ENCODE measurements at places on chromosomes 16 and 17.

GRCh38 chr17:72307836-72308235 is 187.0 kb downstream of the SOX9 start:
- no peak for DNase-seq

GRCh38 chr16:9040800-9041412 is 50.5 kb upstream of the HAPSTR1 start:
- no peak for DNase-seq

- no peak for DNase-seq
Measured at GRCh38 chr17:63823659-63824331, 3.4 kb upstream of the PSMC5 start.

- peak; percentile 94 for DNase-seq
Measured at GRCh38 chr16:84526794-84527531, 22.5 kb upstream of the MEAK7 start.

GRCh38 chr16:16144416-16144815 is 78.9 kb downstream of the ABCC6 start:
- no peak for DNase-seq

DNA sequence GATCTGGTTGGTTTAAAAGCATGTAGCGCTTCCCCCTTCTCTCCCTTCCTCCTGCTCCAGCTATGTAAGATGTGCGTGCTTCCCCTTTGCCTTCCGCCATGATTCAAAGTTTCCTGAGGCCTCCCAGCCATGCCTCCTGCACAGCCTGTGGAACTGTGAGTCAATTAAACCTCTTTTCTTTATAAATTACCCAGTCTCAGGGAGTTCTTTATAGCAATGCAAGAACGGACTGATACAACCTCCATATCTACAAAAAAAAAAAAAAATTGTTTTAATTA is 16.6 kb upstream of the PDXDC1 start:
- DNase-seq = no peak

DNA sequence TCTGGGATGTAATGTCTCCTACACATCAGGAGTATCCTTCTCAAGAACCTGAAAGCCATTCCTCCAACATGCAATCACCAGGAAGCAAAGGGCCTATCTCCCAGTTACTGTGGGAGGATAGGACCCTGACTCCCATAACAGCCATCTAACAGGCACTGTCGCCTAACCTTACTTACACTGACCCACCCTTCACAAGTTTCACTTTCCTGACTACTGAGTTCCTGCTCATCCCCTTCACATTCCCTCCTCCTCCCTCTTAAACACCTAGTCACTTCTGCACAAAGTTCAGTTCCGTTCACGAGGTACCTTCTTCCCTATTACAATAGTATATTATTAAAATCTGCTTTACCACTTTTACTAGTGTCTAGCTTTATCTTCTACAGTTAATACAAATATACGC is 1.3 kb downstream of the C17orf67 start:
- no peak for DNase-seq

DNA sequence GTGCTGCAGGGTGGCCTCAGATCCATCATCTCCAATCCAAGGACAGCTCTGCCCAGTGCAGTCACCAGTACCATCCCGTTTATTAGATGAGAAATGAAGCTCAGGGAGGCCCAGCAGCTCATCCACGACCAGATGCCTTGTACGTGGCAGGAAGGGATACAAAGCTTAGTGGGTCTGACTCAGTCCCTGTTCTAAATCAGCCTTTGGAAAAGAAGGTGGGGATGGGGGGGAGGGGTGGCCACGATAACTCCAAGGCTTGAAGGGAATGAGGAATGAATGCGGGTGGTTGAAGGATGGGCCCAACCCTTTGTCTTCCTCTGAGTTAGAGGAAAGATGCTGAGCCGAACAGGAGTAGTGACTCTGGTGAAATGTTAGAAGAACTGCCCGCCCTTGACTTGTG is 25.8 kb downstream of the LLGL2 start:
- DNase-seq = no peak

DNA sequence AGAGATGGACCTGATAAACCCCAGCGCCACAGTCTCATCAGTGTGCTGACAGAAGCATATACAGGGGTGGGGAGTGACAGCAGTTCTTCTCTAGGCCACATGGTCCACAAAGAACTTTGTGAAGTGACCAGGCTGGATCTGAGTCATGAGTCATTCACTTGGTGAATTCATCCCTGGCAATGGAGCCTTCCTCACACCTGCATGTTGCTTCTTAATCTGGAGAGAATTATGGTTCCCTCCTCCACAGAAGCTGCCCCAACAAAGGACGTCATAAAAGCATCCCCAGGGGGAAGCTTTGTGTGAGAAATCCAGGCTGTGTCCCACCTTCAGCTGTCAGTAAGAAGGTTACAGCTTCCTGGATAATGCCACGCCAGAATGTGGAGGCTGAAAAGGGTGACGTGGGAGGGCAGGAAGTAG is 215.6 kb upstream of the MAF start:
- no peak for DNase-seq

GRCh38 chr17:29086628-29087332 is 43.8 kb downstream of the PIPOX start:
- no peak for DNase-seq

DNA sequence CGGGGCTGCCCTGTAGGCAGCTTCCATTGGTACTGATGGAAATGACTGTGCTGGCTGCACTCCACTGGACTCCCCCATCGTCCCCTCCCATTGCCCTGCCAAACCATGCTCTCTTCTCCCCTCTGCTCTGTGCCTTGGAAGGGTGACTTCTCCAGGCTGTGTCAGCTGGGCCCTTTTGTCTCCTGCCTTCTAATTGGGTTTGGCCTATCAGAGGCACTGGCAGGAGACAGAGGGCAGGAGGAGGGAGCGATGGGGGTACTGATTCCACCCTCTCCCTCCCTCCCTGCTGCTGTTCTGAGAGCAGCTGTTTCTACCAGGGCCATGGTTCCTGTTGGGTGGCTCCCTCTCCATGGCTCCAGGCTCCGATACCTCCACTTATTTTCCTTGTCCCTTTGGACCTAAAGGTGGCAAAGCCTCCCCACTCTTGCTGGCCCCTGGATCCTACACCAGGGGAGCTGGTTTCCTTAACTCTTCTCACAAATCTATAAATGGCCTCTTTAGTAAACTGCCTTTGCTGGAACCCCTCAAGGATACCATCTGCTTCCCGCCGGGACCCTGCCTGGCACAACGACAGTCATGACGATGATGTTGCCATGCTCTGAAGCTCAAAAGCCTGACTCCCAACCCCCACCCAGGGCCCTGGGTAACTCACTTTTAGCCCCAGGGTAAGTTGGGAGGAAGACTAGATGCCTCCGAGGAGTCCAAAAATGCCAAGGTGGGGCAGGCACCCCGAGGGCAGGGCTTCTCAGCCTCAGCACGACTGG is 123.8 kb upstream of the RPL38 start:
- peak; percentile 88 for DNase-seq

- DNase-seq = peak; percentile 75
Measured at GRCh38 chr17:66953630-66954020, 10.9 kb upstream of the CACNG4 start.

DNA sequence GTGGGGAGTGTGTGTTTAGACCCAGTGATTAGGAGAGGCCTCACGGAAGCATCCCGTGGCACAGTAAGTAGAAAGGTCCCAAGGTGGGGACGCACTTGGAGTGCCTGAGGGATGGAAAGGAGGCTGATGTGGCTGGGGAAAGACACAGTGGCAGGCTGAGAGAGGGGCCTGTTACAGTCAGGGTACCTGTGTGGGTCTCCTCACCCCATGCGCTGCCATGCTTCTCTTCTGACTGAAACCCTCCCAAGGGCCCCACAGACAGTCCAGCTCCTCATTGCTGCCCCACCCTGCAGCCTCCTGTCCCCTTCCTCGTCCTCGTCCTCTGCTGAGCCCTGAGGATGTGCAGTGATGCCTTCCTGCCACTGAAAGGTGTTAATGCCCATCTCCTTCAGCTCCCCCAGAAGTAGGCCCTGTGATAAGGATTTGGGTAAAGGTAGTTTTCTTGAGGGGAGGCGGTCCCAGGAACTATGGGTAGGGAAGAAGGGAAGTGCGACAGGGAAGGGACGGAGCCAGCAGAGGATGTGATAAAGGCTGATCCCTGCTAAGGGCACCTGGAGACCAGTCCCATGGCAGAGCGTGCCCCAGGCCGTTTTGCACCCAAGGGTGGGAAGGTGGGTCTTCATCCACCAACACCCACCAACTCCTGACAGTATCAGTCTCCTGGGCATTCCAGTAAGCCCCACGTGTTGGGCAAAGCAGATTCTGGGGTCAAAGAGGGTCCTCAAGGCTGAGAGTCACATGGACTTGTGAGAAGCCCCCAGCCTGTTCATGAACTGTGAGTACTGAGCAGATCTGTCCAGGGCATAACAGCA is 237.2 kb downstream of the GSG1L start:
- no peak for DNase-seq

DNA sequence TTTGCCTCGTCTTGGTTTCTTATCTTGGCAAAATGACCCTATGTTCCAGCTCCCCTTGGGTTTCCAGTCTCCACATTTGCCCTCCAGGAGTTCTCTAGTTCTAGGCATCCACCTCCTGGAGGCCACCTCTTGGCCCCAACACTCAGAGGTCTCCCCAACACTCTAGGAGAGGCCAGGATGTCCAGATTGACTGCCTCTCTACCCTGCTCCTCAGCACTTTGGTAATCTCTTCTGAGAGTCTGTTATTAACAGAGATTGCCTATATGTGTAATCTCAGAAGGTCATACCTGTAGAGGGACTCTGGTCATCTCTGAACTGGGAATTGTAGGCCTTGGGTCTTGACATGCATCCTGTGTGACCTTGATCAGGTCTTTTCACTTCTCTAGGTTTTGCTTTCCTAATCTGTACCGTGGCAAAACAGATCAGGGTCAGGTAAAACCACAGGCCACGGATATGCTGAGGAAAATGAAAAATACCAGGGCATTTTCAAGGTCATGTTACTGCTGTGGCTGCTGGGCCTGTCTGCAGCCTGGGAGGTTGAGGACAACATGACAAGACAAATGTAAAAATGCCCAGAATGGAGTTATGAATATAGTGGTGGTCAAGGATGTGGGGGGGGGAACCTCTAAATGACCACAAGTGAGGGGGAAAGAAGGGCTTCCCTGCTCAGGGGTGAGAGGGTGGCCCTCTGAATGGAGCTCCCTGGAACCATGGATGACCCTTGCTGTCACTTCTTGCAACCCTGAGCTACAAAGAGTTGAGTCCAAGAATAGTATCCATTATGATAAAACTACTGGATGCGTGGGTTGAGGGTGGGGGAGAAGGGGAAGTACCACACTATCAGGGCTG is 5.0 kb upstream of the CCL4L2 start:
- DNase-seq = no peak

- DNase-seq = no peak
Measured at GRCh38 chr16:3349175-3349574, 6.5 kb upstream of the OR2C1 start.

- DNase-seq = no peak
Measured at GRCh38 chr17:55496094-55496881, 15.0 kb downstream of the SMIM36 start.

DNA sequence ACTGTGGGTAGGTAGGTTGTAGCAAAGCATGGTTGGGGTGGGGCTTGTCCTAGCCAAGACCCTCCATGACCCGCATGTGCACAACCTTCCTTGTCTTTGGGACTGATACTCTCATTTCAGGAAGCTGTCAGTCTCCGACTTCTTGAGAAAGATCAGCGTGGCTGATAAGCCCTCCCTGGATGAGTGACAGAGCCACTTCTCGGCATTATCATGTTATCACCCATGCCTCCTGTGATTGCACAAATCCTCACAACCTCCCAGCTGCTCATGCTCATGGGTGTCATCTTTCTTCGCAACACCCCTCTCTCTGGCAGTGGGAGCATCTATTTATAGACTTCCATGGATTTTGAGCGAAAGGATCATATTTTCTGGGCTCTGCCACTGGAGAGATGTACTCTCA is 314.2 kb downstream of the FOXL1 start:
- DNase-seq = no peak

DNA sequence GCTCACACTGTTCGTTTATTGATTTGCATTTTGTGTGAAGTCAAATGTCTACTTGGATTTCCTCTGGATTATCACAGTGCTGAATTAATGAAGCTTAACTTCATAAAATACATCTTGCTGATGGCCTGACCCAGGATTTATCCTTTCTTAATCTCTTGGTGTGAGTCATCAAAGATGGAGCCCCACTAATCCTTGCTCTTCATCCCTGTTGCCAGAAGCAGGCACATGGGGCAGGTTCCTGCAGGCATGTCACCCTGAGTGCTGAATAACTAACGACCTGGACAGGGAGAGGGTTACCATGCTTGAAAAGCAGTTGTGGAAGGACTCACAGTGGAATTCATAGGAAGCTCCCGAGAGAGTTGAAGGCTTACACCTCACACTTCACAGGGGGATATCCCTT is 56.0 kb upstream of the FA2H start:
- DNase-seq = peak; percentile 61

GRCh38 chr17:80656590-80656989 is 112.0 kb downstream of the RPTOR start:
- DNase-seq = no peak

- DNase-seq = no peak
Measured at GRCh38 chr17:46851029-46851741, at the start of gene WNT9B. Gene WNT9B (plus strand): TSS chr17:46851583. CDS start chr17:46851639, 56 bp downstream.

GRCh38 chr16:66175636-66176035 is 190.9 kb upstream of the CDH5 start:
- DNase-seq = peak; percentile 81

- DNase-seq = no peak
Measured at GRCh38 chr16:77873066-77873465, 84.7 kb downstream of the VAT1L start.

DNA sequence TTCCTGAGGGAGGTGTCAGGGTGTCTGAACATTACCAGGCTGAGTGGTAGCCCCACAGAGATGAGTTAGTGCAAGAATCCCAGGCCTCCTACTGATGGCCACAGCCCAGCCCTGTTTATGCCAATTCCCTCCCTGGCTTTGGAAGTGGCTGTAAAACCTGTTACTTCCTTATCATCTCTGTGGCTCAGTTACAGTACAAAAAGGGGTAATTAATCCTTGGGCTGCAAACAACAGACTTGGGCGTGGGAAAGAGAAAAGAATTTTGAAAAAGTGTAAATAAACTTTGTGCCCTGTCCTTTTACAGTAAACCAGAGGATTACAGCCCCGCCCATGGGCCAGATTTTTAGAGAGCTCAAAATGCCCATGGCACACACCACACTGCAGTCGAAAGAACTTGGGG is 73.1 kb upstream of the AXIN2 start:
- no peak for DNase-seq

GRCh38 chr16:57738844-57739243 is 3.3 kb downstream of the KATNB1 start:
- DNase-seq = no peak

GRCh38 chr17:1229900-1230501 is 40.2 kb upstream of the BHLHA9 start:
- no peak for DNase-seq

DNA sequence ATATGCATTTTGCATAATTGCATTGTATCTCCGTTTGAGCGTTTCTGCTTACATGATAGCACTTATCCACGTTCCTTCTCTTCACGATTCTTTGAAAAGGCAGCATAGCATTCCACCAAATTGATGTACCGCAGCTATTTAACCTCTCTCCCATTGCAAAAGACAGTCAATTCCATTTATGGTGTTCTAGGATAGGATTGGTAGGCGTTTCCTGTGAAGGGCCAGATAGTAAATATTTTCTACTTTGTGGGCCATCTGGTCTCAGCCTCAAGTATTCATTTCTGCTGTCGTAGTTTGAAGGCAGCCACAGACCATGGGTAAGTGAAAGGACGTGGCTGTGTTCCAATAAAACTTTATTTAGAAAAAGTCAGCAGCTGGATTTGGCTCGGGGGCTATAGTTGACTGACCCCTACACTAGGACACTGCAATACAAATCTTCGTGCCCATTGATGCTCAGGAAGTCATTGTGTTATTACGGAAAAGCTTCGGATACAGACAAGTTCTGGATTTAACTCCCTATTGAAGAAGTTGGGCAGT is 10.1 kb downstream of the SNX29 start:
- no peak for DNase-seq

All from NCI-H524 (cell line).